A172 (cell line): ENCODE measurements at places on chromosomes 3 and 15.

DNA sequence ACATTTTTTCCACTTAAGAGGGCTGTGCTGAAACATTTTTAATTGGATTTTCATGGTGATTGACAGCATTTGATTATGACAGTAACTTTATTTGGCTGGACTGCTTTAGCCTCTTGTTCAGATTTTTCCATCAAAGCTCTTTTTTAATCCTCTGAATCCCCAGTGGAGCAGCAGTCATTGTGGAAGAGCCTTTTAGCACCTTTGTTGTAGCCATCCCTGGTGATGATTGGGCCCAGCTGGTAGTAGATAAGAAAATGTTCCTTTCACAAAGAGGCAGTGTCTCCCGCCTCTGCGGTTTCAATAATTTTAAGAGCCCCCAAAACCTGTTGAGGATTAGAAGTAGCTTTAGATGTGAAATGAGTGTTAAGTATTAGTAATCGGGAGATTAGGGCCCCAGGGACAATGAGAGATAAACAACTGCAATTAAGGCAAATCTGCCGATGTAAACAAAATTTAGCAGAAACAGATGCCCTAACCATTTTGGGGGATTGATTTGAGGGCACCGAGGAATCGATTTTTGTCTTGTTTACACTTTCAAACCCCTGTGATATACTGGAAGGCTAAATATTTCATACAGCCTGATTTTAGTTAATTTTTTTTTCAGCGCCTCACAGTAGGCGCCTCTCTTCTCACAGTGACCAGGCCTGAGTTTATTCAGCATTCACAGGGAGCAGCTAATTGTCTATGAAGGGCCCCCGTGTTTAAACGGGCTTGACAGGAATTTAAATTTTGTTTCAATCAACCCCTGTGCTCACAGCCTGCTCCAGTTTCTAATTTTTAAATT, 43.2 kb upstream of the SKOR1 start:
- no peak for DNase-seq

- no peak for DNase-seq
Measured at GRCh38 chr3:84039099-84039498, 919.7 kb upstream of the CADM2 start.

DNA sequence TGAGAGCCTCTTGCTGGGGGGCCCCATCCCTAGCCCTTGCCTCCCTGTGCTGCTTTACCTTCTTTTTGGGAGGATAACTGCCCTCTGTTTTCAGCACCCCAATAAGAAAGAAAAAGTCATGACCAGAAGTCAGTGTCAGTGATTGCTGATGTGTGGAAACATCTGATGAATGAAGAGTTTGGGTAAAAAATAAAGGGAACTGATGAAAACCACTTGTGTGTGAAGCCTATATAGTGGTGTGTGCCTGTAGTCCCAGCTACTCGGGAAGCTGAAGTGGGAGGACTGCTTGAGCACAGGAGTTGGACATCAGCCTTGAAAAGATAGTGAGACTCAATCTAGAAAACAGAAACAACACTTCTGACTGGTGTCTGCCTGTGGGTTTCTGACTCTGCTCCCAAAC, 9.8 kb upstream of the CELSR3 start:
- DNase-seq: no peak

DNA sequence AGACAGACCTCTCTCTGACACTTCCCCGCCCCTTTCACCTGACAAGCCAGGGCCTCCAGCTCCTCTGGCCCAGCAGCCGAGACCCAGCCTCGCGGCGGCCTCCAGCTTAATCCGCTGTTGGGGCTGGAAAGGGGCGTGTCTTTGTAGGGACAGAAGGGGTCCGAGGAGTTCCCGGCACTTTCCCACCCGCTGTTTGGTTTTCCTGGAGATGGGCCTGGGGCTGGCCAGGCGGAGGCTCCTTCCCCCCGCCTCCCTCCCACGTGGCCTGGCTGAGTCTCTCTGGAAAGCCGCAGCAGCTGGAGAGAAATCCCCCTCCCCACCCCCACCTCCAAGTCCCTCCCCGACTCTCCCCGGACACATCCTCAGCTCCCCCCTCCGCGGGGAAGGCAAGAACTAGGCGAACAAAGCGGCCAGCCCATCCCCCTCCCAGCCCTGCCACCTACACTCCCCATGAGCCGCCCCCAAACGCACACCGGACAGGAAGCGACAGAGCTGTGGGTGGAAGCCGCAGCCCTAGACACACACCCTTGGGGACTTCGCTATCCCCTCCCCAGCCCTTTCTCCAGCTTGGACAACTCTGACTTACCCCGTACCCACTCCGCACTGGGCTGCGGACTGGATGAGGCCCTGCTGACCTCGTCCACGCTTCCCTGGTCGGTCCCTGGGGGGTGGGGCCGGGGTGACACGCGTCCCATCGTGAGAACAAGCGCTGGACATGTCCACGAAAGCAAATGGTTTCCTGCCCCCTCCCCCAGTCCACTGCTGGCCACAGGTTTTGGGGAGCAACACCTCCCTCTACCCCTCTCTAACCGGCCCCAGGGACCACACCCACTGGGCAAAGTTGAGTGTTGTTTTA, 1.2 kb downstream of the IGDCC4 start:
- no peak for DNase-seq

- DNase-seq: no peak
Measured at GRCh38 chr15:31574766-31575165, 248.1 kb downstream of the KLF13 start.

DNA sequence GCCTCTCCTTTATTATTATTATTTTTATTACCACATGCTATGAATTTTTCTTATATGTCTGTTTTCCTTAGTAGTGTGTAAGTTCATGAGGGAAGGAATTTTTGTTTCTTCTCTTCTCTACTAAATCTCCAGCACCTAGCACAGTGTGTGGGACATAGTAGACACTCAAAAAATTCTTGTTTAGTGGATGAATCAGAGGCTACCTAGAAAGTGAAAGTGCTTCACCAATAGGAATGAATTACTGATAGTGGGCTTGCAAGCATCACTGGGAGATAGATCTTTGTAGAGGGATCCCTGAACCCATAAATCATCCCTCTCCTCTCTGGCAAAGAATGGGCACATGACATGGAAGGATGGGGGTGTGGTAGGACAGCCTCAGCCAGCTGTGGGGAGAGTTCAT, 8.5 kb downstream of the SPTBN5 start:
- no peak for DNase-seq
